ENCODE measurements at places on chromosomes 16 and 17.

GRCh38 chr17:28885951-28886350 lies 11.6 kb downstream of the FLOT2 start:
- DNase-seq, result no peak

DNA sequence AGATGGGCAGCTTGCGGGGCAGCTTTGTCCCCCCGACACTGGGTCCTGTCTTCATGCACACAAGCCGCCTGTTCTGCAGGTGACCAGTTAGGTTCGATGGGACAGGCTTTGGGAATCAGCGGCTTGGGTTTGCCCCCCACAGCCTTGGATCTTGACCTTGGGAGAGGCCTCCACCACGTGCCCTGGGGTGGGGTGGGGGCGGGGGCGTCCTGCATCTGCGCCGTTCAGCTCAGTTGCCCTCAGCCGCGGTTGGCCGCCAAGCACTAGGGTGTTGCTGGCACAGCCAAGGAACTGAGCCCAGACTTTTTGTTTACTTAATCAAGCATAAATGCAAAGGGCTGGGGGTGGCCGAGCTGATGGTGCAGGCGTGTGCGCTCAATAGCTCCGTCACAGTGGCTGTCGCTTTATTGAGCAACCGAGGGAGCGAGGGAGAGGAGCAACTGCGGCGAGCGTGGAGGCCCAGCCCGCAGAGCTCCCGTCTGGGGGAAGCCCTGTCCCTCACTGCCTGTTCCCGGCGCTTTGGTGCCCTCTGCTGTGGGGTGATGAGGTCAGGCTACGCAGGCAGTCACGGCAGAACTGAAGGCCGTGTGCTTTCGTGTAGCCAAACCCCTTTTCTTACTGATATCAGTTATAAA lies 33.9 kb downstream of the JPH3 start:
- DNase-seq, result peak; percentile 83

DNA sequence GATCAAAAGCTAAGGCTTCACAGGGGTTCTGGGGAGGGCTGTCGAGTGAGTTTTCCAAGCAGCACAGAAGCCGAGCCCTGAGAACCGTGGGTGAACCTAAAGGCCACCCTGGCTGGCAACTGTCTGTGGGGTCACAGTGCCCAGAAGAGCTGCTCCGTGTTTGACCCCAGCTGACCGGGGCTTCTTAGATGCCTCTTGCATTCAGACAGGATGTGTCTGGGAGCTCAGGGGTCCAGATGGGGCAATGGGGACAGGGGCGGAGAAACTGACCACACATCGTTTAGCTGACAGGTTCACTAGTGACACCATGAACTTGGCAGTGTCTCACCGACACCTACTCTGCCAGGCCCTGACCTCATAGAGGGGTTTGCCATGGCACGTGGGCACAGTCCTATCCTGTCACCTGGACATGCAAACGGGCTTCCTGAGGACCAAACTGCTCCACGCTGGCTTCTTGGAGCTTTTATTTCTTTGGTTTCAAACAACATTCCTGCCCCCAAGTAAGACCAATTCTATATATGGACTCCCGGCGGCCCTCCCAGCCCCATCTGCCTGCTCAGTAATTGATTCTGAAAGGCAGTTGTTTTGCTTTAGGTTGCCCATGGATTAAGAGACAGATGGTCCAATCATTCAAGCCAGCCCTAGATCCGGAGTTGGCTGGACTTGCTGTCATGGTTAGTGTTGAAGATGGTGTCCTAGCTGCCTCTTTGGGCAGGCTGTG lies 22.2 kb downstream of the WSCD1 start:
- DNase-seq, result no peak

- DNase-seq, result no peak
These were observed 237.2 kb downstream of the TOX3 start for GRCh38 chr16:52309446-52310416.

DNA sequence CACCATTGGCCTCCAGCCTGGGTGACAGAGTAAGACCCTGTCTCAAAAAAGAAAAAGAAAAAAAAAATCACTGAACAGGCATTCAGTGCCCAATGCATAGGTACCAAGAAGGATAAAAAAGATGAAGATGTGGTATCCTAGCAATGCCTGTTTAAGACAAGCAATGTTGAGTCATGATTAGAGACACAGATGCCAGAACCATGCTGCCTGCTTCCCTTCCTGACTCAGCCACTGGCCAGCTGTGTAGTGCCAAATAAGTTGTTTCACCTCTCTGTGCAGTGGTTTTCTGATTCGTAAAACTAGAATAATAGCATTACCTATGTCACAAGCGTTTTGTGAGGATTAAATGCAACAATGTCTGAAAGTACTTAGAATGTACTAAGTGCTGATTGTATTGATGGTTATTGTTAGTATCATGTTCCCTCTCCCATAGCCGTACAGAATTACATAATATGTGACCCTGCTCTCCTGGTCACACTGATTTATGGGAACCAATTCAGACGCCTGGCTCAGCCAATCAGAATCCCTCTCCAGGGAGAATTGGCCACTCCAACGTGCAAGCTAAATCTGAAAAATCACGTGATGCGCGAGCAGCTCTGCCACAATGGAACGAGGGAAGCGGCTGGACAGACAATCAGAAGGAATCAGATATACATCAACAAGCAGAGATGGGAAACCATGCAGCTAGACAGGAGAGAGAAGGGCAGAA lies 241.9 kb downstream of the SLC39A11 start:
- DNase-seq, result no peak

DNA sequence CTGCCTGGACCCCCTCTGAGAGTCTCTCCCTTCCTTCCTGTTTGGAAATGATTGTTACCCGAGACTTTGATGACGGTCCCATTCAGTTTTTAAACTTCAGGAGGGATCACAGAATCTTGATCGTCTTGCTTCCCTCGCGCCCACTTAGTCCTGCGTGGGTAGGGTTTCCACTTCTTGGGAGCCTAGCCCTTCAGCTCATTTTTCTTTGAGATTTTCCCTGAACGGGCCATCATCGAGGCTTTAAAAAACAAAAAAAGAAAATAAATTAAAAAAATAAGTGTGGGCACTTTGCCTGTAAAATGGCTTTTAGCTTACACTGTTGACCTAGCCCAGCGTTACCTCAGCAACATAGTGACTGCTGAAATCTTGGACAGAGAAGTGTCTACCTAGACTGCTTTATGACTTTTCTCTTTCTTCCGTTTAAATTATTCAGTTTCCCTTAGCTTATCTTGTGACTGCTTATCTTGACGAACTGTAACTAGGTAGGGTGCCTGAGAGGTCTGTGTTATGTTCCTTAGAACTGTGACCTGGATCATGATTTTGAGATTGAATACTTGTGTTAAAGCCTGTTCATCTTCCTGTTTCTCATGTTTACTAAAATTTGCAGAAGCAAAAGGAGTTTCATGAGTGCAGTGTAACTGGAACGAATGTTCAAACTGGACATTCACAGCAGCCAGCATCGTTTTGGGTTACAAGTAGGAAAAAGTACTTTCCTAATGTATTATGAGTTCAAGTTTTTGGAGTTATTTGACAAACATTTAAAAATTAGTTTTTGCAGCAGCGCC lies 874 bp downstream of the WWP2 start:
- DNase-seq, result no peak

GRCh38 chr17:64244165-64244564 lies 18.9 kb downstream of the TEX2 start:
- no peak for DNase-seq

DNA sequence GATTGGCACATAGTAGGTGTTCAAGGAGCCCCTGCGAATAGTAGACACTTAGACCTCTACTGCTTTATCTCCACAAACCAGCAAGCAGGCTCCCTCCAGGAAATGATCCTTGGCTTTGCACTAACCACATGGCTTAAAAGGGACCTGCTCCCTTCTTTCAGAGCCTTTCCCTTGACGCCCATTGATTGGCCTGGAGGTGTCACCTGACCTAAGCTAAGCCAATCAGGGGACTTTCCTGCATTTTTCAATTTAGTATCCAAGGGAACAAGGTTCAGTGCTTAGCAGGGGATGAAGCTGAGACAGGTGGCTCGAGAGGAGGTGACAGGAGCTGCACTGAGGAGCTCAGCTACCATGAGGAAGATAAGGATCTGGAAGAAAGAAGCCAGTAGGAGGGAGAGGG lies 52.8 kb downstream of the CLEC19A start:
- no peak for DNase-seq

DNA sequence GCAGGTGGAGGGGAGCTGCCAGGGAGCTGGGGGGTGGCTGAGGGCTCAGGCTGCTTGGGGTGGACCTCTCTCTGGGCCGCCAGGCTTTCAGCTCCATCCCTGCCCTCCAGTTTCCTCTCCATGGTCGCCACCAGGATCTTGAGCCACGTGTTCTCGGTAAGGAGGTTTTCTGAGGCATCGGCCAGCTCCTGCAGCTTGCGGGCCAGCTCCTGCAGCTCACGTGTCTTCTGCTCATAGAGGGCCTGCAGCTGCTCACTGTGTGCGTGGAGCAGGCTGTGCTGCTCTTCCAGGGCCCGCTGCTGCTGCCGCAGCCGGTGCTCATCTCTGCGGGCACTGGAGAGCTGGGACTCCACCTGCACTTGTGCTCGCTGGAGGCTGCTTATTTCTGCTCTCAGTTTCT lies 11.0 kb downstream of the SNN start:
- no peak for DNase-seq

DNA sequence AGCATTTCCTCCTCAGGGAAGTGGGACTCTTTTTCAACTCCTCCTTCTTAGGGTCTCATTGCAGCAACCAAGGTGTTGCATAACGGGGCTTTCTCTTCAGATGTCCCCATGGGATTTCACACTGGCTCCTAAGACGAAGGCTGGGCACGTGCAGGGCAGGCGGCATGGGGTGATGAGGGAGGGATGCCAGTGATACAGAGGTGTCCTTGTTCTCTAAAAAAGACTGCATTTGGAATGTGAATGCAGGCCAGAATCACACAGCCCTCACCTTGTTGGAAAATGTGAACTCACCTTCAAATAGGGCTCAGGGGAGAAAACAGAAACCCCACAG lies 105.6 kb downstream of the XYLT1 start:
- DNase-seq, result no peak

DNA sequence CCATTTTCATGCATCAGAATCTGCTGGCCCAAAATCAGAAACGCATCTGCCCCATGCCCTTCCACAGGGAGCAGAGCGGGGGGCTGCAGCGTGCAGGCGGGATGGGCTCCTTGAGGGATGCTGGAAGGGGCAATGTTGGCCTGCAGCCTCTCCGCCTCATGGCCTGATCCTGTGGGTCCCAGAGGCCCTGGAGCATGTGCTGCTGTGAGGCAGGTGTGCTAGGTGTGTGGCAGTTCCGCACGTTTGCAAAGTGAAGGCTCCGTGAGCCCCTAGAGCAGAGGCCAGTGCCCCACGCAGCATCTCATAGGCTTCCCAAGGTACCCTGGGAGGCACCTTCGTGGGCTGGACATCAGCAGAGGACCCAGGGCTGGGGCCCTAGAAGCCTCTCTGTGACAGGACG lies 36.4 kb upstream of the CDH15 start:
- no peak for DNase-seq

All from activated CD4-positive, alpha-beta T cell treated with anti-CD3 and anti-CD28 coated beads, Interleukin-2, amount 50 U/mL, for 4 hours (primary cell).